GM12878 (cell line): ENCODE measurements at places on chromosomes 1 and 21. TPM values are rescaled to one million over a fixed set of nuclear protein-coding genes. Genes with fewer than 3 reads are reported as not detected.
A peak's percentile ranks its signal among the peaks of the same experiment; 100 is the strongest.

DNA sequence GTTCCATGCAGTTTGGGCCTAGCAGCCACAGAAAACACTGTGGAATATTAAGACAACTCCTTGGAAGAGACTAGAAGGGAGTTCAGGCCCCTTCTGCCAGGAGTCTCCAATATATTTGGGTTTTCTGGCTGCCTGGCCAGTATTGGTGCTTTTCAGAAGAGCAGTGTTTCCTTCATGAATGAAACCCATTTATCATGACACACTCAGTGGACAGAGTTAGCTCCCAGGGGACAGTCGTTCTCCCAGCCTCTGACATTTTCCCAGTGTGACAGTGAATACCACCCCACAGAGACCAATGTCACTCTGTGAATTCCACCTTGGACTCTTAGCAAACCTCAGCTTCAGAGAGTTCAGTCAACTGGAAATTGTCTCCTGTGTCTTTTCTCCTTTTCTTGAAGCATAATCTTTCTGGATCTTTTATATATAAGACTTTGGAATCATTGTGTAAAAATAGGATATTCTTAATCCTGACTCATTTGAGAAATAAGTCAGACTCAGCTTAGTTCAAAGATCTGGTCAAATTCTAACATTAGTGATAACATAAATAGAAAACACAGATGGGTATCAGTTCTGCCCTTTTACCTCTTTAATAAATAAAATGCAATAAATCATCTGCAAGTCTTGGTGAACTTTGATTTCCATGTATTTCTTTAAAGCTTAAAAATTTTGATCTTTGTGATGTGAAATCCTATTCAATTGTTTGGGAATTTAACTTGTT, 40.4 kb downstream of the GNG12 start:
- H3K27me3 ChIP-seq, result no peaks in the 10 kb centered on the region
- no peaks in the 10 kb centered on the region for H3K4me1 ChIP-seq
- H3K36me3 ChIP-seq, result no peaks in the 10 kb centered on the region

DNA sequence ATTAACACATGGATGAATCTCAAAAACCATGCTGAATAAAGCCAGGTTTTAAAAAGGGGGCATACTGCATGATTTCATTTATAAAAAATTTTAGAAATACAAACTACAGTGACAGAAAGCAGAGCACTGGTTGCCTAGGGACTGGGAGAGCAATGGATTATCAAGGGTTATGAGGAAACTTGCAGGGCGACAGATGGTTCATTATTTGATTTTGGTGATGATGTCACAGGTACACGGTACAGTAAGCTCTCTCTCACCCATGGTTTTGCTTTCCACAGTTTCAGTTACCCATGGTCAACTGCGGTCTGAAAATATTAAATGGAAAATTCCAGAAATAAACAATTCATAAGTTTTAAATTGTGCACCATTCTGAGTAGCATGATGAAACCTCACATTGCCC, 14.1 kb downstream of the VAMP4 start:
- H3K27ac ChIP-seq, result no peak overlapping the region
- no peaks in the 10 kb centered on the region for H3K4me1 ChIP-seq
- H3K27me3 ChIP-seq, result no peaks in the 10 kb centered on the region
- no peak overlapping the region for H3K4me3 ChIP-seq

DNA sequence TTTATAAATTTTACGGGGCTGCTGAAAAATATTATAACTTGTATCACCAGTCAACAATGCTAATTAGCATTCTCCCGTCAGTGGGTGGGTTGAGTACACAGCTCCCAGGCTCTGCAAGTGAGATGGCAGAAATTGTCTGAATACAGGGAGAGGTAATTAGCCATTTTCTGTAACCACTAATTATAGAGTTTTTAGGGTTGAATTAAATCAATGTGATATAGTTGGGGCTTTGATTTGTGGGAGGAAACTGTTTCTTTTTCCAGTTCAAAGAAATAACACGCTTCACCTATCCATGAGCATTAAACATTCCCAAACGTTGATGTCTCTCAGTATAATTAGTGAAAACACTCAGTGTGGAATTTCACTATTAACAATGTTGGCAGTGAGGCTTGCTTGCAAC, 1.5 kb downstream of the VANGL1 start:
- DNase-seq, result no peak
- H3K36me3 ChIP-seq, result no peaks in the 10 kb centered on the region
- no peaks in the 10 kb centered on the region for H3K27me3 ChIP-seq

DNA sequence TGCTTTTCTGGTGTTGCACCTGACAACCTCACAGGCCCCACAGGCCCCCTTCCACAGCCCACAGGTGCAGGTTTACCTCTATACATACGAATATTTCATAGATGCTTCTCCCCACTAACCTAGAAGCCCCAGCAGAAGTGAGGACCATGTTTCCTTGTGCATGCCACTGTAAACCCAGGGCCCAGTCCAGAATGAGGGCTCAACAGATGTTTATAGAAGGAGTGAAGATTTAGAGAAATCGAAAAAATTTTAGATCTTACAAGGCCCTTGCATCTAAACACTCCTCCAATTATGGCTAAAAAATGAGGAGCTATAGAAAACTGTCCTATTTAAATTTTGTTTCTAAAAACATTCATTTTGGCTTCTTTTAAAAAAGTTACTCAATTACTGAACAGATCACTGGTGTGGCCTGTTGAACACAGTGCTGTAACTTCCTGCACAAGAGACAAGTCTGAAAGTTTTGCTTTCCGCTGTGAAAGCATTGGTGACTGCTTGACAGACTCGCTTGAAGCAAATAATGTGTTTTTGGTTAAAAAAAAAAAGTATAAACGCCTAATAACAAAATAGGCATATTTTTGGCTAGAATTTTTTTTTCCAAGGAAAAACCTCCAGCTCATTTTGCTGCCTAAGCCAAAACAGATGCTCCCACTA, 1.2 kb downstream of the ABCB10 start:
- no peaks in the 10 kb centered on the region; the same call in 1 of the 2 replicates for H3K4me1 ChIP-seq
- H3K36me3 ChIP-seq, result no peaks in the 10 kb centered on the region
- DNase-seq, result no peak
- peak overlapping the region; percentile 60 for H3K27ac ChIP-seq
- H3K4me3 ChIP-seq, result peak overlapping the region; percentile 66
- H3K27me3 ChIP-seq, result no peaks in the 10 kb centered on the region

Gene FBXO44
- 12.9 and 13.2 TPM in 2 replicates for total RNA-seq

Gene FGR
- total RNA-seq, result 80.2 and 83.8 TPM in 2 replicates
